Transverse colon (tissue), 4 donors: ENCODE measurements at places on chromosomes 1 and 21. TPM values are rescaled to one million over a fixed set of nuclear protein-coding genes. Genes with fewer than 3 reads are reported as not detected.

Gene FOXO6
- total RNA-seq, result 0.14 TPM

Gene KISS1
- not detected for total RNA-seq

Gene RNF186
- total RNA-seq, result 10.5 TPM

Gene APOBEC4
- total RNA-seq, result not detected

DNA sequence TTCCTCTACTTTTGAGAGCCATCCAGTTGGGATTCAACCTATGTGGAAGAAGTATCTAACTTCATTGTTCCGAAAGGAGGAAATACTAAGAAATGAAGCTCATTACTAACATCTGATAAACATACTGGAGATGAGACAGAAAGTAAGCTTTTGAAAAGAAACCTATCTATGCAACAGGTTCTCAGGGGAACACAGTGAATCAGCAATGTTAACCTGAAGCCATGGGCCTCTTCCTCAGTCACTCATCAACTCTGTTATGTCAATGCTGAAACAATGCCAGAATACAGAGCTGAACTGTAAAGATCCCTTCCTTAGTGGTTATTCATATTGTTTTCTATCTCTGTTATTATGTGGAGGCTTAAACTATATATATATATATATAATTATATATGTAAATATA lies 55.5 kb upstream of the ESRRG start:
- no peak for DNase-seq

- DNase-seq, result peak; percentile 75
Measured at GRCh38 chr1:40651138-40651857, 14.2 kb downstream of the RIMS3 start.

DNA sequence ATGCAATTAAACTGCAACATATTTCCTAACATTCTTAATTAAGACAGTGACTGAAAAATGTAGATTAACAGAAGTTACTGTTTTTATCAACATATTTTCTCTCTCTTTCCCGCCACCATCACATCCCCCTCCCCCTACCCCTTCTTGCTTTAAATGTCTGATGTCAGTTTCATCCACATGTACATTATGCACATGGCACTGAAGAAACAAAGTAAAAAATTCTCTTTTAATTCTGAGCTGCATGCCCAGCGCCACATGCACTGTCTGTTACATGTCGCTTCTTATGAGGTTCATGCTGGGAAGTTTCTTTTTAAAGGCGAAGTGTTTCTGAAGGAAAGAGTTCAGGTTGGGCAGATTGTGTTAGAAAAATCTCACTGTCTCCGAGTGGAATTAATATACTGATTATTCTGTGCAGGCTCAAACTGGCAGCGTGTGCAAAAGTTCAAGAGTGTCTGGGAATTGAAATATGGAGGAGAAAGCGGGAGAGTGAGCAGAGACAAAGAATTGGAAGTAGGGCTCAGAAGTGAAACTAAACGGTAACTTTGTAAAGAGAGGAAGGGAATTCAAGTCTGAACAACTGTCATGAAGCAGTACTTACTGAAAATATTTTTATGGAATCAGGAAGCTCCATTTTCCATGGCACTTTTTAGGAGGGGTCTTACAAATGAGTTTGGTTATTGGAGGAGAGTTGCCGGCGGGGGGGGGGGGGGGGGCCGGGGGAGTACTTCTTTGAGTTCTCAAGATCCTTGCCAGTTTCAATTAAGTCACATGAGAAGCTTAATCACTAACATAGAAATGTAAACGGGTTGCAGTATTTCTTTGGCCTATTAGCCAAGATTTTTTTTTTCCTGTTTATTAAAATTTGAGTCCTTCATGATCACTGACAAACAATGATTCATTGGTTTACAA lies 217.6 kb downstream of the SDCCAG8 start:
- no peak for DNase-seq

GRCh38 chr1:226661271-226661670 lies 77.8 kb downstream of the ITPKB start:
- DNase-seq, result no peak

Gene AK5
- total RNA-seq, result 4.1 TPM

DNA sequence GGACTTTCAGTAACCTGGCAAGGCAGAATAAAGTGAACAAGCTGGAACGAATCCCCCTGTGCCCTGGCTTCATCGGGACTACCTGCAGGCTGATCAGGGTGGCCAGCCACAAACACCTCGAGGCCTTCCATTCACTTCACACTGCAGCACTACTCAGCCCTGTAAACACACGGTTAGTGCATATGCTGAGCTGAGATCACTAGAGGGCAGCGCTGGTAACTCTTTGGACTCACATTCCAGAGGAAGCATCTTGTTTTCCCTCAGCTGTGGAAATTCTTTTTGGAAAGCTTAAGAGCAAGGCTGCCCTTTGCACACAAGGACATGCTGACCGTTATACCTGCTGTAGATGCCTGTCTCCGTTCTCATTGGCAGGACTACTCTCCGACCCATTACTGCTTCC lies 32.1 kb downstream of the PCSK9 start:
- DNase-seq, result no peak

GRCh38 chr1:226593541-226593940 lies 45.0 kb downstream of the STUM start:
- no peak for DNase-seq

DNA sequence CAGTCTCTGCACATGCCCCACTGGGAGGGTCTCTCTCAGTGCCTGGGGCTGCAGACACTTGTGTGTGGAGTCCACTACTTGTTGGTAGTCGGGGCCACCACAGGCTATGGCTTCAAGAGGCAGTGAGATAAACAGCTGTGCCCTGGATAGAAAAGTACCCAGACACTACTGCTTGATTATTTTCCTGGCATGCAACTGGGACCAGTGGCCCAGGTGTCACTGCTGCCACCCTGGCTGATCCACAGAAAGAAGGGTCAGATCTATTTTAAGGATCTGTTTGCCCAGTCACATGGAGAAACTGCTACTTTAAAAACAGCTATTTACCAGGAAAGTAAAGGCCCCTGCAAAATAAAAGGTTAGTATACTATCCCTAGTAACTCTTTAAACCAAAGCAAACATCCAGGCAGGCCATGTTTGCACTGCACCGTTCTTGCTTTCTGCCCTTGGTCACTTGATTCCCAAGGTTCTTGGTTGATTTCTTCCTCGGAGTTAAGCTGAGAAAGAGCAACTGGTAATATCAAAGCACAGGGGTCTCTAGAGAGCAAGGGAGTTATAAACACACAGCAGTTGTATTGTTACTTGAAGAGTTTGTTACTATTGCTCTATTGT lies 99.9 kb downstream of the GLUL start:
- DNase-seq, result no peak
